Effector CD8-positive, alpha-beta T cell (primary cell): ENCODE measurements at places on chromosomes 1 and 21.

DNA sequence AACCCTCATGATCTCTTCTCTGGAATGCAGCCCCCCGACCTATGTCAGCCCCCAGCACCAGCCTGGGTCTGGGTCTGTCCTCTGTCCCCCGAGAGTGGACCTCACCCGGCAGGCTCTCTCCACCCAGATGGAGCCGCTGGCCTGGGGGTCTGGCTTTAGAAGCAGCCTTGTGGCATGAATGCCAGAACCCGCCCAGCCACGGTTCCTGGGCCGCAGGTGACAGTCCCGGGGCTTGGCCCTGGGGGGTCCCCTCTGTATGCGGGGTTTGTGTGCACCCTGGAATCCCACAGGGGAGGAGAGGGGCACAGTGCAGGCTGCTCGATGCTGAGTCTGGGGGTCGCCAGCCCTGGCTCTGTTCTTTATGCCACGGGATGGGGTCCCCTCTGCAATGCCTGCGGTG is 96.0 kb upstream of the ACTRT2 start:
- DNase-seq, result no peak

DNA sequence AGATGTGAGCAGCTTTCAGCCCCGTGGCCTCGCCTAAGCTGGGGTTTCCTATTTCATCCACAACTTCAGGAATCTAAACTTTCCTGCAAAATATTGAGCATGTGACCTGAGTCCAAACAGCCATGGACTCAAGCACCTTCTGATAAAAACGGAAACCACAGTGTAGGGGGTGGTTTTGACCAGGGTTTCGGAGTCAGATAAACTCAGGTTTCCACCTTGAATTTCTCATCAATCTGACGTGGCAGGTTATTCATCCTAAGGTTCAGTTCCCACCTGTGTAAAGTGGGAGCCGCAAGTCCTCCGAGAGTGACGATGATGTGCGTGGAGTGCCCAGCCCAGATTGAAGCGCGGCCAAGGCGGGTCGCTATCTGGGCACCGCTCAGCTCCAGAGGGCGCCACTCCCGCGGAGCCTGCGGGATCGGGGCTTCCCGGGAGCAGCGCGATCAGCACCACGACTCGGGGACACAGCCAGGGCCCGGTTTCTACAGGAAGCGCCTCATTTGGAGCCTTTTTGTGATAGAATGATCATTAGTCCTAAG is 871 bp upstream of the ETS2 start:
- peak; percentile 6 for DNase-seq

- no peak for DNase-seq
These were observed 68.7 kb downstream of the HIVEP3 start for GRCh38 chr1:41850029-41850428.

DNA sequence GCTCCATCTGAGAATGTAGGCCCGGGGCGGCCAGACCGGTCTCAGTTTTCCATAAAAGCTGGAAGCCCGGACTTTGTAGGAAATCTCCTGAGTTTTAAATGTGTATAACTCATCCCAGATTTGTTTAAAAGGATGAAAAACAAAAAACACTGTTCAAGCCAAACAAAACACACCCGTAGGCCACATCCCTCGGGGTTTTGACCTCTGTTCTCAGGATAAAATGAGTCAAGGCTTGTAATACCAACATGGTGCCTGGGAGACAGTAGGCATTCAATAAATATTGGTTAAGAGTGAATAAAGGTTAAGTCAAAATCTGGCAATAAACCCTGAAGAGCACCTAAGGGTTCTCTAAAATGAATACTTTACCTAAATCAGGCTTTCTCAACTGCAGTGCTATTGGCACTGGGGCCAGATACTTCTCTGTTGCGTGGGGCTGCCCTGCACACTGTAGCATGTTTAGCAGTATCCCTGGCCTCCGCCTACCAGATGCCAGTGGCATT is 55.0 kb downstream of the KAZN start:
- no peak for DNase-seq

- no peak for DNase-seq
These were observed 418 bp downstream of the IFI44L start for GRCh38 chr1:78620666-78621065.

GRCh38 chr1:96966536-96967138 is 245.1 kb downstream of the PTBP2 start:
- DNase-seq, result peak; percentile 49

DNA sequence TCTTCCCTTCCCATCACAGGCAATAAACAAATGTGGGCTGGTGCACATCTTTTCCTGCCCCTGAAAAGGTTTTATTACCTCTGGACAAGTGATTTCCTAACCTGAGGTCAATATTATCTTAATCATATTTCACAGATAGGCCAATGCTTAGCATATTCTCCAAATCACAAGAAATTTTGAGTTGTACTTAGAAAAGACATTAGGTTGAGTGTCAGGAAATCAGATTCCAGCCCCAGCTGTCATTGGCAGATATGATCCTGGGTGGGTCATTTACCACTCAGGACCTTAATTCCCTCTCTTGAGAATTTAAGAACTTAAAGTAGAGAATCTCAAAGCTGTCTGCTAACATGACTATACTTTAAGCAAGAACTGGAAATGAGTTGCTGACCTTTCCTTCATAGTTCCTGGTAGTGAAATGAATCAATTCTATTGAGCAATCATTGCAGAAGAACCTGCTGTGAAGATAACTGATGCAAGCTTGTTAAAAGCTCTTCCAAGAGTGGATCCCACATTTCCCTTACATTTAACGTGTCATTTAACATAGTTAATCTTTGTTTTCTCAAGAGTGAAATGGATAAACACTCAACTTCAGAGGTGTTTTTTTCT is 46.4 kb upstream of the CR2 start:
- DNase-seq, result no peak

DNA sequence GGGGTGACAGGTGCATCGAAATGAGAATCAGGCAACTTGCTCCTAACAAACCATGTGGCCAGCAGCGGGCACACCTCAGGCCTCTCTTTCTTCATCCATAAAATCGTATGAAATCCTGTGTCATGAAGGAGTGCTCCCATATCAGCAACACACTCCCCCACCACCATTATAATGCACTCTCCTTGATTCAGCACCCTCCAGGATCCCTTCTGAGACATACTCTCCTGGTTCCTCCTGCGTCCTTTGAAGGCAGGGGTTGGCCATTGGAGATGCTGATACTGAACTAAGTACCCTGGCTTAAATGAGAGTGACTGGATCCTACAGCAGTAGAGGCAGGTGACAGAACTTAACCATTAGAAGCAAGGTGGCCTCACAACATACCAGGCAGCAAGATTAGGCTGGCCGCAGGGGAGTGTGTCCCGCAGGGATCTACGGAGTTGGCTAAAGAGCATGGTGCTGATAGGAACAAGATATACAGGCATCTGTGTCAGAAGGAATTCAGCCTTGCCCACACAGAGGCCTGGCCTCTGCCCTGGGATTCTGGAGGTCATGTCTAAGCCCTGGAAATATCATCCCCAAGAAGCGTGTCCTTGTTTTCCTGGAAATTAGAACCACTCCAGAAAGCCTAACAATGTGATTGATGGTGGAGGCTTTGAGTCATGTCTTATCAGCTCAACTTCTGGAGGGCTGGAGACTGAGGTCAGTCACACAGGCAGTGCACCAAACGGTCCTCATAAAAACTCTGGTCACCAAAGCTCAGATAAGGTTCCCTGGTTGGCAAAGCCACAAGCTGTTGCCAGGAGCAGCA is 16.8 kb downstream of the S100A7A start:
- no peak for DNase-seq

DNA sequence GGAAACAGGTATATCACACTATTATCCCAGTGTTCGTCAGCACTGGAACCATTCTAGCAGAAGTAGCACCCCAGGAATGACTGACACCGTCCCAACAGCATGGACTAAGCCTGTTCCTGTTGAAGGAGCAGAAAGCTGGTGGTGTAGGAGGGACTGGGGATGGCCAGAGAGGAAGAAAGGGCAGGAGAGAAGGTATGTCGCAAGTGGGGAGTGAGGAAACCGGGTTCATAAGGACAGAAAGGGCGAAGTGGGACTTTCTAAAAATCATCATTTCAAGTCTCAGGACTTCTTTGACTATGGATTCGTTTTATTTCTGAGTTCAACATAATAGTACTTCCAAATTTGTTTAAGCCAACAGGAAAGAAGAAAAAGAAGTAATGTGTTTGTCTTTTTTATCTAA is 19.7 kb upstream of the MX1 start:
- DNase-seq, result no peak

GRCh38 chr1:56799605-56800400 is 19.4 kb downstream of the FYB2 start:
- DNase-seq, result no peak

DNA sequence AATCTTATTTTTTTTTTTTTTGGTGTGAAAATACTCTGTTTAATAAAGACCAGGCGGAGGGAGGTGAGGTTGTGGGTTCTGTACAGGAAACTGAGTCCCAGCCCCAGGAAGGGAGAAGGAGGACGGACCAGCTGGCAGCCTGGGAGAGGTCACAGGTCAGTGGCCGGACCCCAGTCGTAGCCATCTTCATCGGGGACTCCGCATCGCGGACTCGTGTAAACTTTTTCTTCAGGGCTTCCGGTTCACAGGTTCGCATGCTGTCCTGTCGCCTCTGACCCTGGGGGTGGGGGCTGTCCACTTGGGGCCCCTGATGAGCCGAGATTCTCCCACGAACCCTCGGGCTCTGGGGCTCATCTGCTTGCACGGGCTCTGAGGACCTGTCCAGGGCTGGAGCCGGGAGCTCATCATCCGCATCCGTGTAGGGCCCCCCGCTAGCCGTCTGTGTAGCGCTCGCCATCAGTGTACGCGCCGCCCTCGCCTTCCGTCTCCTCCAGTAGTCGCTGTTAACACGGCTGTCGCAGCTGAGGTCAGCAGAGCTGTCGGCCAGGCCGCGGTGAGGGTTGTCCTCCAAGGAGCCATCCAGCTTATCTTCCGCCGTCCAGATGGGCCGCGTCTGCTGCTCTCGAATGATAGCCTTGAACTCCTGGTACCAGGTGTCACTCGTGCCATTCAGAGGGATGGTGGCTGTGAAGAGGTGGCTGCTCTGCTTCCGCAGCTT is 975.7 kb upstream of the PRMT6 start:
- DNase-seq, result no peak

DNA sequence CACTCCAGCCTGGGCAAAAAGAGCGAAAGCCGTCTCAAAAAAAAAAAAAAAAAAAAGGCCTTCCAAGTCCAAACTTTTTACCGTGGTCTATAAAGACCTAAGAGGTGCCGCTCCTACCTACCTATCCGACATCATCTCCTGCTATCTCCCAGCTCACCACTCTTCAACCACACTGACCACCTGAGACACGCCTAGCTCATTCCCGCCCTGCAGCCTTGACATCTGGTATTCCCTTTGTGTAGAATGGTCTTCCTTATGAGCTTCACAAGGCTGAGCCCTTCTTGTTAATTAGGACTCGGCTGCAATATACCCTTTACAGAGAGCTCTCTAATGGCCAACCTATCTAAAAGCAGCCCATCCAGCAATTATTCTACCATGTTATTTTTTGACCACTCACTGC is 680 bp downstream of the MAGOH start:
- no peak for DNase-seq
